ENCODE measurements at places on chromosomes 6 and 20.

GRCh38 chr6:9083108-9083507, 647.8 kb upstream of the SLC35B3 start:
- DNase-seq: no peak

DNA sequence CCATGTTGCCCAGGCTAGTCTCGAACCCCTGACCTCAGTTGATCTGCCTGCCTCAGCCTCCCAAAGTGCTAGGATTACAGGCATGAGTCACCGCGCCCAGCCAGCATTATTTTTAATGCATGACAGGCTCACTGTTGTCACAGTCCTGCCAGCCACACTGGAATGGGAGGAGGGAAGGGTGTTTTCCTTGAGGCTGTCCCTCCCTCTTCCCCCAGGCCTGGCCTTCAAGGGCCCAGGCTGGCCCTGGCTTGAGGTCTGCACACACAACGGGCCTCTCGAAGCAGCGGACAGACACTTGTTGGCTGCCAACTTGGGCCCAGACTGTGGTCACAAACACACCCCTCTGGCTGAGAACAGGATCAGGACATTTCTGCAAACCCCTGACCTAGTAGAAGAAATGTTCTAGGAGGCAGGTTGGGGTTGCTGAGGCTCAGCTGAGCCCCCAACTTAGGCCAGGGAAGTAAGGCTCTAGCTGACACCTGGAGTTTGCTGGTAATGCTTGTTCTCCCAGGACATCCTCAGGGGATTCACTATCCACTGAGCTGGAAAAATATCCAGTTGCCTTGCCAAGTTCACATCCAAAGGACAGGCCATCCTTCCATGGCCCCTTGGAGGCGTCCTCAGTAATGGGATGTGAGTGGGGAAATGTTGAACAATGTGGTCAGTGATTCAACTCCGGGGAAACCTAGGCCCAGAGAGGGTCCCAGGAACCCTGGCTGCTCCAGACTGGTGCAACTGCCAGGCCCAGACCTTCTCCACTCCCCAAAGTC, 9.9 kb downstream of the SNTA1 start:
- no peak for DNase-seq

DNA sequence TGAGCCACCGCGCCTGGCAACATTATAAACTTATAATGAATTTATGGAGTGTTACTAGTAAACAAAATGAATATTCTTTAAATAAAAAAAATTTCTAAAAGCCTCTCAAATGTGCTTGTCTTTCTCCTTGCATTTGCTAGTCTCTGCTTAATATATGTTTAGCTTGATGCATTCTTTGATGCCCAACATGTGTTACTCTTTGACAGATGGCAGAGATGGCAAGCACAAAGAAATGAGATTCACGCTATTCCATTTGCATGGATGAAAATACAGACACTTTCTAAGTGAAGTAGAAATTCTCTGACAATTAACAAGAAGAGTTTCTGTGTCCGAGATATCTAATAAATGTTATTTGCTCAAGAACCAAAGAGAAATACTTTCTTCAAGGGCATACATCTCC, 30.1 kb downstream of the DCDC2 start:
- no peak for DNase-seq

- DNase-seq: no peak
These were observed 448.9 kb downstream of the COL12A1 start for GRCh38 chr6:74756923-74757322.

- no peak for DNase-seq
These were observed 19.0 kb downstream of the EPB41L1 start for GRCh38 chr20:36173451-36173933.

- no peak for DNase-seq
These were observed 153.6 kb downstream of the COL21A1 start for GRCh38 chr6:56093776-56094175.

DNA sequence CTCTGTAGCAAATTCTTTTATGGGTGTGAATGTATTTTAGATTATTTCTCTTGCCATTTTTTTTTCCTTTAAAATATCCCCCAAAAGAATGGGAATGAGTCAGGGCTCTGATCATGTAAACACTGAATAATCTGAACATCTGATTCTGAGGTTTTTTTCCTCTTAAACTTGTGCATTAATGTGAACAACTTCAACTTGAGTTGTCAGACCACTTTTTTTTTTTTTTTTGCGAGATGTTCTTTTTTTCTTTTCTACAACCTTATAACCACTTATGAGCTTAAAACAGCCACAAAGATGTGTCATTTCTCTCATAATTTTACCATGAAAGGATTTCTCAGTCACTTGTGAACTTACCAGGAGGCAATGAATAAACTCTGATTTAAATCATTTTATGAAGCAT, 85.3 kb downstream of the TBC1D7 start:
- no peak for DNase-seq

GRCh38 chr6:97068211-97068610, 143.7 kb downstream of the KLHL32 start:
- DNase-seq: no peak

DNA sequence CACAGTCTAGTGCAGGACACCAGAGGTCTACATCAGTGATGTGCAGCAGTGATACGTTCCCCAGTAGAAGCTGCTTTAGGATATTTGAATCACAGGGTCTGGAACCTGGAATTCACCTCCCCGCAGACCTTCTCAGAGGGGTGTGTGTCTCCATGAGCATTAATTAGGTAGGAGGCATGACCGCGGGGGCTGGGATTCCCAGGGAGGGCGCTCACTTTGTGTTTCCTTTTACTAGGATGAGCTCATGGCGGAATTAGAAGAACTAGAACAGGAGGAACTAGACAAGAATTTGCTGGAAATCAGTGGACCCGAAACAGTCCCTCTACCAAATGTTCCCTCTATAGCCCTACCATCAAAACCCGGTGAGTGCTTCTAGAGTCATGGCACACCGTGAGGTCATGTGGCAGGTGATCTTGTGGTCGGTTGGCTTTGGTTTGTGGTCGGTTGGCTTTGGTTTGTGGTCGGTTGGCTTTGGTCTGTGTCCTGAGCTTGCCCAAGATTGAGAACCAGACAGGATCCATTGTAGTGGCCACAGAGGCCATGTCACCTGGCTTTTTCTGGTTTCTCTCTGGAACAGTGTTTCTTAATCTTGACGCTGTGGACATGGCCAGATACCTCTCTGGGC, 40.8 kb downstream of the CHMP4B start:
- no peak for DNase-seq

DNA sequence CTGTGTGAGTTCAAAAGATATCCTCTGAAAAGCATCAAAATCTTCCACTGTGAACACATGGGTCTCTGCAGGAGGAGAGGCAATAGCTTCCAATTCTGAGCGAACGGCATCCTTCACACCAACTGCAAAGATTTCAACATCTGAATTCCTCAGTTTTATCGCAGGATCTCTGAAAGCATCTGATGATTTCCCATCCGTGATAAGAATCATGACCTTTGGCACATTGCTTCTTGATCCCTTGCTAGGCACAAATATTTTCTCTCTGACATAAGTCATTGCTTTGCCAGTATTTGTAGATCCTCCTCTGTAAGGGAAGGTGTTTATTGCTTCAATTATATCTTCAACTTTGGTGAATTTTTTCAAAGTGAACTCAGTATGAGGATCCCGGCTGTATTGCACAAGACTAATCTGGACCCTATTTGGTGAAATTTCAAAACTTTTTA, 22.7 kb downstream of the COL12A1 start:
- DNase-seq: no peak

- DNase-seq: no peak
These were observed 89.9 kb downstream of the PSMB1 start for GRCh38 chr6:170463101-170463721.

GRCh38 chr20:35007413-35007812, 51.7 kb downstream of the MYH7B start:
- no peak for DNase-seq

GRCh38 chr6:80245043-80245442, 138.6 kb downstream of the BCKDHB start:
- DNase-seq: no peak

GRCh38 chr20:18986146-18986830, 172.7 kb downstream of the SCP2D1 start:
- DNase-seq: peak; percentile 77

DNA sequence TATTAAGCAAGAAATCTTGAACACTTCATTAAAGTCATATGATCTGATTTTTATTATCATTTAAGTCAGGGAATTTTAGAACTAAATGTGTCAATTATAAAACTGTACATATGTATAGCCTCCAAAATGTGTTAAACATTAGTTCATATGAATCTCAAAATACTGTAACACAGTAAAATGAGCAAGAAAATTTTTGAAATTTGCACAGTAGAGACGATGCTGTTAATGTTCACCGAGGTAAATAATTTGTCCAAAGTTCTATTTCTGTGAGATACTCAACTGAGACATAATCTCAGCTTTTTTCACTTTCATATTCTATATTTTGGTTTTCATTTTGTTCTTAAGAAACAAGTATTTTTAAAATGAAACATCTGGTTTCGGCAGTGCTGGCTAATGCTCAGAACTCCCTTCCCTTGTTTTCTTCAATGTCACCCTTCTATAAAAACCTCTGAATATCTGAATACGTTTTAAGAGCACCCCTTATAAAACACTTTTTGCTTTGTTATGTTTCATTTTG, 353.1 kb downstream of the LAMA2 start:
- DNase-seq: no peak

DNA sequence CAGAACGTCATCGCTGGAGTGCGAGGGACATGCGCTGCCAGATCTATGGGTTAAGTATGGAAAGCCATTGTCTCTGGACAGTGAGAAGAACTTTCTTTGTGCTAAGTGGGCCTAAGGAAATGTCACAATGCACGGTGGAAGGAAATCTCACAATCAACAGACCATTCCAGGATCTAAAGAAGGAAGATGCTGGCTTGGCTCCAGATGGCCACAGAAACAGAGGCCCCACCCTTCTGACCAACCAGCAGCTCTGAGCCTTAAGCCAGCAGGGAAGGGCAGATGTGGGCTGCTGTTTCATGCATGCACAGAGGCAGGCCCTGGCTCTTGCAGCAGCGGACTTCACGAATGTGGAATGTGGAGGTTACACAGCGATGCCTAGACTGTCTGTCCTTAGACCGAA, 156.3 kb downstream of the SOBP start:
- DNase-seq: no peak

- no peak for DNase-seq
These were observed 16.2 kb downstream of the USP49 start for GRCh38 chr6:41878961-41879405.

GRCh38 chr6:45388328-45388727, 10.6 kb upstream of the SUPT3H start:
- no peak for DNase-seq

DNA sequence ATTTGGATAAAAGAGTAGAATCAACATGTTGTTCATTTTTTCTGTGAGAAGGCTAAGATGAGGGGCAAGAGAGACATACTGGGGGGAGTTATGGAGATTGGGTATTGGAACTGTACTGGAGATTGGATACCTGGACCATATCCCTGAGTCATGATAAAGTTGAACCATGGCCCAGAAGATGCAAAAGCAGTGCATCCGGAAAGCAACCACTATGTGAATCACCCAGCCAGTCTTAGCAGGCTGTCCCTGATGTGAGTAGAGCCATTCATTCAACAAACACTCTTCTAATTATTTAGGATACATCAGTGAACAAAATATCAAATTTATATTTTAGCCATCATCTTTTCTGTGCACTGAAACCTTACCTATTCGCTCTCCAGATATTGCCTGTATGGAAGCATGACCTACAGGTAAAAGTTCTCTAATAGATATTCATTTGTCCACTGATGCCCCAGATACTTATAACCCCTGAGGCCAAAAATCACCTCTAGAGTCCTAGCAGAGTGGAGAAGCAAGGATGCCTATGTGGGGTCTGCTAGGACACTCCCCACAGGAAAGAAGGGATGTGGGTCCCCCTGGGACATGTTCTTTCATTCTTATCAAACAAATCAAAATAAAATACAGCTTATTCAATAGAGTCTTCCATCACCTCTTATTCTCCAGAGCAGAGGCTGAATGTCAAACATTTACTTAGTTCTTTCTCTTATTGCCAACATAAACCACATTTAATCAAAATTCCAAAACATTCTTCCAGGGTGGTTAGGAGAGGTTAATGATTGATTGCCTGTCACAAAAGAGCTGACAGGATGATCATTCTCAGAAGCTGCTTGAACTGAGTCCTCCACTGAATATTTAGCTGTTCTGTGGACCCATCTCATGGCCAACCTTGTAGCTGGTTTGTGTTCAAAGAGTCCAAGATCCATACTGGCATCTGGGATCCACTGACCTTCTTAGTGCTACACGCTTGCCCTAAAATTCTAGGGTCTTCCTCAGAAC, 37.0 kb upstream of the PKHD1 start:
- no peak for DNase-seq

DNA sequence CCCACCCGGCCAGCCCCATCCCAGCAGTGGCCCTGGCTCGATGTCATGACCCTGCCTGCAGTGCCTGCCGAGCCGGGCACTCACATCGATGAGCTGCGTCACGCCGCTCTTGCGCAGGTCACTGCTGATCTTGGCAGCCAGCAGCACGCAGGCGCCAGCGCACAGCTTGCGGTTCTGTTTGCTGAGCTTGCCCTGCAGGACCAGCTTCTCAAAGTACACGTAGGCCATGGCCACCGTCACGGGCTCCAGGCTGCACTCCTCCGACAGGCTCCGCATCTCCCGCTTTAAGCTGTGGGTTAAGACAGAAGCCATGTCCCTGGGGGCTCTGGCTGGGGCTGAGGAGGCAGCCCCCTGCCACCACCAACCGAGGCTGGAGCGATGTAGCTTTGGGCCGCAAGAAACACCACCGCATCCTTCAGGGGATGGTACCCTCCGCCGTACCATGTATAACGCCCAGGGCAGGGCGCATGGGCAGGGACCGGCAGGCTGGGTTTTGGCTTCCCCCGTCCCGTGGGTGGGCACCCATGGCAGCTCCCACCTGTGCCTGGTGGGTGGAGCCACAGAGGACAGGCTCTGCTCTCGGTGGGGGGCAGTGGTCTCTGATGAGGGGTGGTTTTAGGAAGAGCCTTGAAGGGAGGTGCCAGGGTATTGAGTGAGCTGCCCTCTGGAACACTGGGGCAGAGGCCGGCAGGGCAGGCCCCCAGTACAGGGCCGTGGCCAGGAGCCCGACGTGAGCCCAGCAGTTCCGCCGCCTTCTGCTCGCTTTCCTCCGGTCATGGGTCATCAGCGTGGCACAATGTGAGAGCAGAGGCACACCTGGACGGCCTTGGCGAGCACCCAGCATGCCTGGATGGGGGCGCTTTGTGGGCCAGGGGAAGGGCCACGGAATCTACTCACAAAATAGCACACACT, 4.5 kb downstream of the RPS21 start:
- no peak for DNase-seq

DNA sequence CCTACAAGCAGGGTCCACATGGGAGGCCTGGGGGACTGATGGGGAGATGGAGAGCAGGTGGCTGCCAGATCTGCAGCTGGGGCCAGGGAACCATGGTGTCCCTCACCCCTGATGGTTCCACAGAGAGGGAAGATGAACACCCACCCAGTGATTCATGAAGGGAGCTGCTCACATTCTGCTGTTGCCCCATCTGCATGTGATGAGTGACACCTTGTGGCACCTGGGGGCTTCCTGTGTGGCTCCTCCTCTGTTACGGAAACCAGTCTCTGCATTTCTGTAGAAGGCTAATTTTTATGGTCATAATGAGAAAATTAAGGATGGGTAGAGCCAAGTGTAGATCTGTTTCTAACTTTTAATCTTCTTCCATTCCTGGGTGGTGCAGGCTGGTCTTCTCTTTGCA, 217.1 kb downstream of the SMOC2 start:
- DNase-seq: no peak

GRCh38 chr6:69846312-69846711, 20.0 kb upstream of the COL19A1 start:
- DNase-seq: no peak

GRCh38 chr6:21836772-21837425, 243.3 kb downstream of the SOX4 start:
- no peak for DNase-seq
